Activated naive CD4-positive, alpha-beta T cell (primary cell): ENCODE measurements at places on chromosomes 3 and 15.

- DNase-seq: no peak
Observed at GRCh38 chr3:148815316-148816110, 12.1 kb upstream of the CPB1 start.

DNA sequence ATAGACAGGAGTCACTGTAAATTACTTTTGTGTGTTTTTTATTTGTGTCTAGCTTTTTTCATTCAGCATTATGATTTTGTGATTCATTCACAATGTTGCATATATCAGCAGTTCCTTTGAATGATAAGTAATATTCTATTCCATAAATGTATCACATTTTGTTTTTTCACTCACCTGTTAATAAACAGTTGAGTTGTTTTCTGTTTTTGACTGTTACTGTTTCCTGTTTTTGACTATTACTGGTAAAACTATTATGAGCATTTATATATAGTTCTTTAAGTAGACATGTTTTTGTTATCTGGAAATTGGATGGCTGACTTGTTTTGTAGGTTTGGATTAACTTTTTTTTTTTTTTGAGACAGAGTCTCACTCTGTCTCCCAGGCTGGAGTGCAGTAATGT is 138.4 kb downstream of the RSRC1 start:
- DNase-seq: no peak

DNA sequence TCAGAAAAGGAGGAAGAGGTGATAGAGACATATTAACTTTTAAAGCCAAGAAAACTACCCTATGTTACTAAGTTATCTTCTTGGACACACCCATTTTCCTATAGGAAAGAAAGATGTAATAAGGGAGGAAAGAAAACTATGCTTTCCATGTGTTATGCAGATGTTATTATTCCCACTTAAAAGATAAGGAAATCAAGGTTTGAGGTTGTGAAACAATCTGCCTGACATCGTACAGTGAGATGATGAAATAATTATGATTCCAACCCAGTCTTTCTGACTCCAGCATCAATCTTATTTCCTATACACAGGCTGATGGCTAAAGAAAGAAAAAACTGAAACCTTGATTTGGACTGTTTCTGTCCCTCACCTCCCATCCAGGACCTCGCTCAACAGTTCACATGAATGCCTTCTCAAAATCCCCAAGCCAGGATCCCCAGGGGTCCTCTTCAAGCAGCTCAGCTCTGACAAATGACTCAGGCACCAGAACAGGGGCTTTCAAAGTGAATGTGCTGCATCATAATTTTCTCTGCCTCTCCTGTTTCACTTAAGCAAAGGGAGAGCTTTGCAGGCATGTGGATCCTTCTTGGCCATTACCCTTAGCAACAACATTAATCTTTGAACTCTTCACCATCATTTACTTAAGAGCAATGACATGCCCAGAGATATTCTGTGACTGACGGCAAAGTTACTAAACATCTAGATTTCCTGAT is 12.4 kb upstream of the EID1 start:
- no peak for DNase-seq

GRCh38 chr3:46399557-46399956 is 7.3 kb downstream of the CCR5AS start:
- DNase-seq: no peak

GRCh38 chr3:129616713-129617112 is 10.2 kb upstream of the PLXND1 start:
- no peak for DNase-seq
